ENCODE measurements at places on chromosomes 3 and 15. TPM values are rescaled to one million over a fixed set of nuclear protein-coding genes. Genes with fewer than 3 reads are reported as not detected.

Gene PLAAT1
- total RNA-seq: 21.1 TPM

Gene CACNA1D
- total RNA-seq: 5.3 TPM

Gene GUCA1C
- not detected for total RNA-seq

Gene GNAT1
- not detected for total RNA-seq

GRCh38 chr3:179432021-179432420 lies 19.2 kb downstream of the GNB4 start:
- DNase-seq: no peak

GRCh38 chr3:141835557-141836229 lies 40.8 kb upstream of the ATP1B3 start:
- DNase-seq: no peak

DNA sequence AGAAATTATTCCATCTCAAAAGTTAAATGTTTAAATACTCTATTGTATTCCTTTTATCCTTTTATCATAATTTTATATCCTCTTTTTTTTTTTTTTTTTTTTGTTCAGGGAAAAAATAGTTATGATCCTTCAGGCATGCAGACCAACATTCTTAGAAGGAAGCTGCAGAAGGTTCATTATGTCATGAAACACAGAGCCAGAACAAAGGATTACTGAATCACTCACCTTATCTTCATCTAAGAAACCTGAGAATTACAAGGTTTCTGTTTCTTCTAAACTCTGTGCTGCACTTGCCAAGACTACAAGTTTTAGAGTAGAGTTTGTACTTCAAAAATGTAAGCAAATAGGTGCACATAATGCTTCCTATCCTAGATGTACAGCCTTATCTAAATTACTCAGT lies 3.3 kb downstream of the PLCH1 start:
- no peak for DNase-seq

DNA sequence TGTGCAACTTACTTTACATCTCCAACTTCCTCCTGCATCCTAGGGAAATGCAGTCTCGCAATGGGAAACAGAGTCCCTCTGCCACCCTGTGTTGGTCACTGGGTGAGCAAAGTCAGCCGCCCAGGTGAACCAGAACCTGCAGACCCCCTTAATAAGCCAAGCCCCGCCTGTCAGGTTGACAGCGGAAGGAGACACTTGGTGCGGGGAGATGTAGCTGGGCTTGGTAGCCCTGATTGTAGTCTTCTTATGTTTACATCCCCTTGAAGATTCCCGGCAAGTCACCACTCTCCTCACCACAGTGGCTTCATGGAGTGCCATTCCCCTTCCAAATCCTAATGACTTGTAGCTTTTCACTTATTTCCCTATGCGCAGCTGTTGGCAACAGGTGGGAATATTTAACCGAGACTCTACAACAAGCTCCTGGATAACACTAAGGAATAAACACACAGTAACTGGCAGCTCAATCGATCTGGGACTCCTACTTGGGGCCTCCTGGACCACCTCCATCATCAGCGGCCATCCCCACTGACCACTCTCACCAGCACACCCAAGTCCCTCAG lies 17.7 kb upstream of the CLSTN2 start:
- DNase-seq: no peak

DNA sequence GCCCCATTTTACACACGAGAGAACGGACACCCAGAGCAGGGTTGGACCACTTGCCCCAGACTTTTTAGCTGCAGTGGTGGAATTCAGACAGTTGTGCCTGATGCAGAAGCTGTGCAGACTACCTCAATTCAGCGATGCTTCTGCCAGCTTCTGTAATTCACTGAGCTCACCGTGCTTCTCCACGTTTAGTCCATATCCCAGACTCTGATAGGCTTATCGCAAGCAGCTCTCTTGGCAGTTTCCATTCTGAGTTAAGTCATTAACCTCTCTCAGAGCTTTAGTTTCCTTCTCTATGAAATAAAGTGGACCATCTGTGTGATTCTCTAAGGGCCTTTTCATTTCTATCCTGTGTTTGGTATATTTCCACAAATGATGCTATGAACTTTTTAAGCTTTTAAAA lies 37.1 kb downstream of the ABHD17C start:
- DNase-seq: no peak

DNA sequence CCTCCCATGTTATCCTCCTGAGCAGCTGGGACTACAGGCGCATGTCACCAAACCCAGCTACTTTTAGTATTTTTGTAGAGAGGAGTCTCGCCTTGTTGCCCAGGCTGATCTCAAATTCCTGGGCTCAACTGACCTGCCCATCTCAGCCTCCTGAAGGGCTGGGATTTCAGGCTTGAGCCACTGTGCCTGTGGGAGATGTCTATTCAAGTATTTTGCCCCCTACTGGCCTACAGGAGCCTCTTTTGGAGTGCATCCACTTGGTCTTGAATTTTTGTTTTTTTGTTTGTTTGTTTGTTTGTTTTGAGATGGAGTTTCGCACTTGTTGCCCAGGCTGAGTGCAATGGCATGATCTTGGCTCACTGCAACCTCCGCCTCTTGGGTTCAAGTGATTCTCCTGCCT lies 3.2 kb upstream of the DHX30 start:
- DNase-seq: peak; percentile 61

GRCh38 chr3:56826831-56827722 lies 25.3 kb upstream of the ARHGEF3 start:
- peak; percentile 23 for DNase-seq

GRCh38 chr3:169604568-169604967 lies 58.9 kb downstream of the MECOM start:
- peak; percentile 42 for DNase-seq

DNA sequence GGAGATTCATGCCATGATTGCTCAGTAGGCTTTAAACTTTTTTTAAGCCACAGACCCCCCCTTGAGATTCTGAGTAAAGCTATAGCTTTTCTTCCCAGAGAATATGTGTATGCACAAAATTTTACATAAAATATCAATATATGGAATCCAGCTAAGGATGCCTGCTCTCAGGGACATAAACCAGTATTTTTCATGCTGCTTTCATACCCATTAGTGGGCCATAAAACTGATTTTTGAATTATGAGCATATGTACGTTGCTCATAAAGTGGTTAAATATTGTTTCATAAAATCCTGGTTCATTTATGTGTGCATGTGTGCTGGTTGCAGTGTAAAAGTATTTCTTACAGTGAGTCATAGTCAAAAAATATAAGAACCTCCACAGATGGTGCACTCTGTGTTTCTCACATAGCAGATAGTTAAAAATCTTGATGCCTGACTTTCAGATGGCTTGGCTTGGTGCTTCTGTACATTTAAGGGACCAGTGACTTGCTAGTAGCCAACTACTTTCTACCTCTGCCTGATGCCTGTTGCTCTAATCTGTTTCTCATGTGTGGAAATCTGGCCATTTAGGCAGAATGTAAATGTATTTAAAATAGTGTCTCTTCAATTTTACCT lies 71.9 kb downstream of the ARHGEF26 start:
- DNase-seq: no peak

DNA sequence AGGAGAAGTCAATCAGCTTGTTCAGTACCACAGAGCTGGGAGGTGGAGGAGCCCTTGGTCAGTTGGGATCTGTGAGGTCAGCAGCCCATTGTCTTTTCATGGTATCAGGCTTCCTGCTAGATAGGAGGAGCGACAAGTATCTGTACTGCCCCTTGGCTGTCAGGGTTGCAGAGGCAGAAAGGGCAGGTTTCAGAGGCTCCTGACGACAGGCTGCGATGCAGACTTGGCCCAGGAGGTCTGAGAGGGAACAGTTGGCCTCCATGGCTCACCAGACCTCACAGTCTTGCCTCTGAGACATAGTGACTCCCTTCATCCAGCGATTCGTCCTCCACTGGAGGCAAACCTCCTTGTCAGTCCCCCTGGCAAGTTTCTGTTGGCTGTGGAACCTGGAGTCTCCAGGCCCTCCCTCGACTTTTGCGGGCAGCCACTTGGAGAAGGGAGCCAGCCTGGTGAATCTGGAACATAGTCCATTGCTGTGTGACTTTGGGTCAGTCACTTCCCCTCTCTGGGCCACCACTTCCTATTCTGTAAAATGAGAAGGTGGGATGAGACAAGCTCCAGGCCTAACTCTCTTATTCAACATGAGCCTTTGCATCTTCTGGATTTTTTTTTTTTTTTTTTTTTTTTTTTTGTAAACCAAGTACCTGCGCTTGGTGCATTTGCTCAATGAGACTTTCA lies 177.9 kb upstream of the TLE3 start:
- DNase-seq: no peak

- peak; percentile 59 for DNase-seq
Measured at GRCh38 chr3:156449710-156450574, 105.0 kb downstream of the SSR3 start.

DNA sequence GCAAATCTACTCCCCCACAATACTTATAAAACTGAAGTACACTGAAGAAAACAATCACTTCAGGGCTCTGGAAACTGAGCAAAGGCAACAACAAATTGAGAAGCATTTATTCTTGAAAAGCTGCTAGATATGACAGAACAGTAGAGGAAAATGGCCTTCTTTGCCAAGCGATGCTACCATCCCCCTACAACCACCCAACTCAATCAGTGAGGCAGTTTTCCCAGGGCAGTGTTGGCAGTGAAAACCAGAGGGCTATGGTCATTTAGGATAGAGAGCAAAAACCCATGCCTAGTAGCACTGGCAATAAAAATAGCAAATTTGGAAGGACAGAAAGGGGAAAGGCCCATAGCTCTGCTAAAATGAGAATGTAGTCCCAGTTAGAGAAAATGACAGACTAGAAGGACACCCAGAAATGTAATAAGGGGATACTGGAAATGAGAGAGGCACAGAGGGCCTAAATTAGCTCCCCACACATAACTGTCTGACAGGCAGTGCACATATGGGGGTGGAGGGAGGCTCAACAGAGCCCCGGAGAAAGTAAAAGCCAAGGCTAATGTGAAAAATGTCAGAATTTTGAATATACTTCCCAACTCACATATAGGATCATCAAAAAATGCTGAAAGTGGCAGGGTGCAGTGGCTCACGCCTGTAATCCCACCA lies 143.5 kb downstream of the GSK3B start:
- DNase-seq: no peak

- no peak for DNase-seq
Measured at GRCh38 chr3:51393564-51393963, 2.5 kb downstream of the RBM15B start.

DNA sequence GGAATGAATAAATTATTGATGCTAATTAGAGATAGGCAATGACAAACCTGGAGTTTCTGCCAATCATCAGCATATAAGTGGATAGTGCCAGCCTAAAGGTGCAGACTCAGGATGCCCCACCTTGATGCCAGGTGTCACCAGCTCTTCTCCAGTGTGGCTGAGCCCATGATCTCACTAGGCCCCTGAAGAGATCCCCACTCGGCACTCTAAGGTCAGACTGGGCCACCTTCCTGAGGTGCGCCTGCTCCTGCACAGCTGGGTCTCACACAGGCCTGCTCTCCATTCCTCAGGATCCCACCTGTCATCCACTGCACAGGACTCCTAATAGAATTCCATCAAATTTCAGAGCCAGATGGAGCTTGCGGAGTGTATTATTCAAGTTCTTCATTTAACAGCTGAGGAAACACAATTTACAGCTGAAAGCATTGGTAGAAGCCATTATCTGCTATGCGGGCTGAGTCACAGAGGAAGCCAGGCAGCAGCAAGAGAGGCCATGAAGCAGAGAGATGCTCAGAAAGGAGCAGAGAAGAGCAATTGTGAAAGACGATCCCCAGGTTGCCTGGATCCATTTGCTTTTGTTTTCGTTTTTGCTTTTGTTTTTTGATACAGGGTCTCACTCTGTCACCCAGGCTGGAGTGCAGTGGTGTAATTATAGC lies 25.1 kb upstream of the FSTL1 start:
- no peak for DNase-seq

DNA sequence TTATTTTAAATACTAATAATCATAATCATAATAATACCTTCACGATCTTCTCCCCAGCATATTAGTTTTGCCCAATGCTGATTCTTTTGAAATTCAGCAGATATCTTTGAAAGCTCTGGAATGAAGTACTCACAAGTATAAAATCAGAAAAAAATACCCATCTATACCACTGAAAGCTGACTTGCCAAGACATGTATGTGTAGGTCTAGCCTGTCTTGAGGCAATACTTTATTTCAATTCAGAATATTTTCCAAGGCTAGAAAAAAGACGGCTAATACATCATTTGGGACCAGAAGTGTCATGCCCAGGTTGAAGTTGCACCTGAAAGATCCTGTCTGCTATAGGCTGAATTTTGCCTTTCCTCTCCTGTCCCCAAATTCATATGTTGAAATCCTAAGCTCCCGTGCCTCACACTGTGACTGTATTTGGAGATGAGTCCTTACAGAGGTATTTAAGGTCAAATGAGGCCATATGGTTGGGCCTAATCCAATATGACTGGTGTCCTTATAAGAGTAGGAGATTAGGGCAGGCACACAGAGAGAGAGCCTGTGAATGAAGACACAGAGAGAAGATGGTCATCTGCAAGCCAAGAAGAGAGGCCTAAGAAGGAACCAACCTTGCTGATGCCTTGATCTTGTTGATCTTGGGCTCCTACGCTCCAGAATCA lies 255.9 kb upstream of the CMC1 start:
- no peak for DNase-seq

DNA sequence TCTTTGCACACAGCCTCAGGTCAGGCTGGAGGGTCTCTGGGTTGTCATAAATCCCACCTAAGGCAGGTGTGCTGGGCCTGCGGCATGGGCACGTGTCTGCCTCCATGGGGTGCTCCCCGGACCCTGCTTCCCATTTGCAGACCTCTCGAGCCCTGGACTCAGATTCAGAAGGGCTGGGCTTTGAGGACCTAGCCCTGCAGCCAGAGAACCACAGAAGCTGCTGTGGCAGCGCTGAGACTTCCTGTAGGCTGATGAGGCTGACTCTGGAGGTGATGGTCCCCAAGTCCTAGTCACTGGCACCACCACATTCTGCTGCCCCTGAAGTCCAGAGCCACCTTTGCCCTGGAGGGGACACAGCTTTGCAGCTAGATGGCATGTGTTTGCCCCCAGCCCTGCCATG lies 156.4 kb downstream of the LRRC28 start:
- DNase-seq: no peak

DNA sequence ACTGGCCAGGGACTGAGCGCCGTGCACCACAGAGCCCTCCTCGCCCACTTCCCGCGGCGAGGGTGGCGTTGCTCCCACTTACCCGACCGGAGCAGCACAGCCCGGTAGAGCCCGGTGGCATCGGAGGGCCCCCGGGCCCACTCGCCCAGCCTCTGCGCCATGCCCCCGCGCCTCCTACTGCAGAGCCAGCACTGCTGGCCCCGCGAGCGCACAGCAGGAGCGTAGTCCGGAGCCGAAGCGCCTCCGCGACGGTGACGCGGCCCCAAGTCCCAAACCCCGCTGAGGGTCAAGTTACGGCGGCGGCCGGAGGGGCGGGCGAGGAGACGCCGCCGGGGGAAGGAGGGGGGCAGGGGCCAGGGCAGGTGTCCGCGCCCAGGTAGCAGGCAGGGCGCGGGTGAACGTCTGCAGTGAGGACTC lies 9.6 kb upstream of the FAM107A start:
- no peak for DNase-seq

DNA sequence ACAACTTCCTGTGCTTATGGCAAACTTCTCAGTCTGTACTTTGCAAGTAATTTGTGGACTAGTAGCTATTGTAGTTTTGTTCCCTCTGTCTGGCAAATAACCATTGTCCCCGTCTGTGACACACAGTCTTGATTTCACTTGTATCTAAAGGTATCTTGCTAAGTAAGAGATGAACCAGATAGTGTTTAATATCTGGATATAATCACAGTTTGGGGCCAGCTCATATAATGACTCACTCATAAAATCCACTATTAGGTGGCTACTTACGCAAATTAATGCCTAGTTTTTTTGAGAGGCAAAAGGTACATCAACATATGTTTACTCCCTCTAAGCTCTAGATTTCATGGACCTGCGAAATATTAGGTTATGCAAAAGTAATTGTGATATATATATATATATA lies 30.4 kb downstream of the VGLL3 start:
- no peak for DNase-seq
